ENCODE measurements at places on chromosomes 11 and 22.
A peak's percentile ranks its signal among the peaks of the same experiment; 100 is the strongest.

DNA sequence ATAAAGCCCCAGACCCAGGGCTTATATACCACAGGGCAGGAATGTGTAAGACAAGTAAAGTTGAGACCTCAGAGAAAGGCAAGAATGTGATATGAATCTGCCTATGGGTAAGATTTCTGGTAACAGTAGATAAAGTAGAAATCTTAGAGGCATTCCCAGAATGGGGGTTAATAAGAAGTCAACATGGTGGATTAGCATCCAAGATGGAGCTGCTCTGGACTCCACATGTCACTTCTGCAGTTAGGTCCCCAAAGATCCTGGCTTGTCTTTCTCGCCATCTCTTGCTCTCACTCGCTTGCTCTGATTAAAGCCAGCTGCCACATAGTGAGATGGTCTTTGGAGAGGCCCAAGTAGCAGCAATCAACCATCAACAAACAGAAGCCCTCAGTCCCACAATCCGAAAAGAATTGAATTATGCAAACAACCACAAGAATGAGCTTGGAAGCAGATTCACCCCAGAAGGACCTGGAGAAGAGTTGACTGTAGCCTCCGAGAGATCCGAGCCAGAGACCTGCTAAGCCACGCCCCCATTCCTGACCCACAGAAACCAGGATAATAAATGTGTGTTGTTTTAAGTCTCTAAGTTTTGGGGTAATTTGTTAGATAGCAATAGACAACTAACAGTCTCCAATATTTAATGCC, 5.4 kb upstream of the C11orf86 start:
- DNase-seq = no peak

DNA sequence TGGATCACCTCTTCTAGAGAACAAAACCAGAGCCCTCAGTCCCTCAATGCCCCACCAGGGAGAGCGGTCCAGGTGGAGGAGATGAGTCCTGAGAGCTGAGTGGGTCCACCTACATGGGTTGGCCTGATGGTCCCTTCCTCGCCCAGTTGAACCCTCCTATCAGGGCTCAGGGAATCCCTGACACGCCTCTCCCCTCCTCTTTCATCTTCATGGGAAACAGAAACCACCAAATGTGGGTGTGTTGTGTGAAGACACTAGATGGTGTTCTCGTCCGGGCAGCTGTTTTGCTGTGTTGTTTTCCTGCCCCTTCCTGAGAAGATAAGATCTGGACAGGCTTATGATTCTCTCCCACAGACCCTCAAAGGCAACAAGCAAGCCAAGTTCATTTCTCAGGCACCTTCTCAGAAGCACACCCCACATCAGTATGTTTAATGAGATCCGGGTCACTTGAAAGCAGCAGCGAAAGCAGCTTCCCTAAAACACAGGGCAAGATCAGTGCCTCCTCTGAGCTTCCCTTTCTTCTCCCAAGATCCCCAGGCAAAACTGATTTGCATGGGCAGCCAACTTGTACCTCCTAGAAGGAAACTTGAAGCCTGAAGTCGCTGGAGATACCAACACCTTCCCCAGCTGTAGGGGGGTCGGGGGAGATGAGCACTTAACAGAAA, 35.3 kb upstream of the POU2AF1 start:
- no peak for DNase-seq

GRCh38 chr11:2263724-2264360, 6.5 kb downstream of the ASCL2 start:
- DNase-seq = no peak

GRCh38 chr11:128765571-128766549, 72.0 kb downstream of the FLI1 start:
- DNase-seq = no peak

- no peak for DNase-seq
Observed at GRCh38 chr11:110787680-110788079, 75.4 kb upstream of the ARHGAP20 start.

DNA sequence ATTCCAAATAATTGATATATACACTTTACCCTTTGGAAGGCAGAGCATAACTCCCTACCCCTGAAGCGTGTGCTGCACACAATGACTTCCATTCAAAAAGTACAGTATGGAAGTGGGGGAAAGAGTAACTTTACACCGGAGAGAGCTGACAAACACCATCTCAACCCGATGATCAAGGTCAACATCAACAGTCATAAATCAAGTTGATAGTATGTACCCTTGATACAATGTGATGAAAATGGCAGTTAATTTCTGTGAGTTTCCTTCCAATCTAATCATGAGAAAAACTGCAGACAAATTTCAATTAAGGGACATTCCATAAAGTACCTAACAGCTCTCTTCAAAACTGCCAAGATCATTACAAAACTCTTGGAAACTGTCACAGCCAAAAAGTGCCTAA, 6.0 kb upstream of the DEUP1 start:
- no peak for DNase-seq

- DNase-seq = no peak
Observed at GRCh38 chr22:44661659-44662569, 40.1 kb upstream of the PRR5 start.

GRCh38 chr11:103794262-103794661, 242.2 kb upstream of the DDI1 start:
- DNase-seq = no peak

DNA sequence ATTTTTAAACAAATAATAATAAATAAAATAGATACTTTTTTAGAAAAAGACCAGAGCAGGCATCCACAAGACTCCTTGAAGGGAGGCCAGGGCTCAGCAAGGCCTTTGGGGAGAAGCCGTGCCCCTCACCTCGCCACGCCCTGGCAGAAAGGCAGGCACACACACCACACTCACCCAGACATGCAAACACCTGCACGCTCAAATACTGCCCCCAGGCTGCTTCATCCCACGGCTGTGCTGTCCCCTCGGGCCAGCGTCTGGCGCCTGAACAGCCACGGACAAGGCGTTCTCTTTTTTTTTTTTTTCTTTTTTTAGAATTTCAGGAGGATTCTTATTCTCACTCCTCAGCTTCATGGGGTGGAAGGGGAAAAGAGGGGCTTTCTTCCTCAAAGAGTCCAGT, 1.5 kb downstream of the FADS3 start:
- no peak for DNase-seq

- DNase-seq = no peak
Observed at GRCh38 chr11:132674151-132674550, 858.1 kb downstream of the OPCML start.

GRCh38 chr11:21556926-21557325, 636.0 kb upstream of the ANO5 start:
- DNase-seq = no peak

GRCh38 chr22:30918761-30919160, 49.8 kb downstream of the MORC2 start:
- no peak for DNase-seq

GRCh38 chr22:50339945-50340879, 2.9 kb upstream of the PPP6R2 start:
- peak; percentile 35 for DNase-seq

GRCh38 chr22:32043391-32043790, 330 bp downstream of the SLC5A1 start:
- DNase-seq = no peak

GRCh38 chr11:83881428-83881827, 595.3 kb upstream of the CCDC90B start:
- peak; percentile 0 for DNase-seq

DNA sequence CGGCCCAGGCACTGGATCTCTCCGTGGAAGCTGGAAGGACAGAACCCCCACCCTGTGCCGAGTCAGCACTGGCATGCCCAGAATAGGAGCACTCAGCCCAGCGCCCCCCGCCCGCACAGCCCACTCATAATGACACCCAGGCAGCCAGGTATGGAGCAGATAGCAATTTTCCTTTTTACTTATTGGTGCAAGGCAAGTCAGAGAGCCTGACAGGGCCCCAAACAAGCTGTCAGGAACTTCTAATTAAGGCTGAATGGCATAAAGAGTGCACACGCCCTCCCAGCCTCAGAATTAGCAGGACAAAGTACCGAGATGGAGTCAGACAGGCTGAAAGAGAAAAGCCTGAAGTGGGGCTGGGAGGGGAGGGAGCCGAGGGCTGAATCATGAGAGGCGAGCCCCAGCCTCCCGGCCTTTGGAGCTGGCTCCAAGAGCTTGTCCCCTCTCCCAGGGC, 76.9 kb downstream of the DSCAML1 start:
- peak; percentile 17 for DNase-seq

DNA sequence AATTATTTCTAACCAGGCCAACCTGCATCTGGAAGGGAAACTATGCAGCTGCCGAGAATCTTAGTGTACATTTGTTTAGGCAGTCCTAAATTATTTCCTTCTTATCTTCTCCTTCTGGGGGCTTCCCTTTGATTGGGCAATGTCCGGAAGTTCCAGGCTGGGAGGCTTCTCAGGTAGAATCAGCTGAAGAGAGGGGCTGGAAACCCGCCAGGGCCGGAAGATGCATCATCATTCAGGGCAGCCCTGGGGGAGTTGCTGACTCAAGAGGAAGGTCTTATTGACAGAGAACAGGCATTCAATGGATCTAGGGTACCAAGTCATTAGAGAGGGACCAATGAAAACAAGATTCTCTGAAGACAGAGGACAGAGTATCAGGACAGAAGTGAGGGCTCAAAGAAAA, 150.7 kb downstream of the BLID start:
- DNase-seq = no peak

DNA sequence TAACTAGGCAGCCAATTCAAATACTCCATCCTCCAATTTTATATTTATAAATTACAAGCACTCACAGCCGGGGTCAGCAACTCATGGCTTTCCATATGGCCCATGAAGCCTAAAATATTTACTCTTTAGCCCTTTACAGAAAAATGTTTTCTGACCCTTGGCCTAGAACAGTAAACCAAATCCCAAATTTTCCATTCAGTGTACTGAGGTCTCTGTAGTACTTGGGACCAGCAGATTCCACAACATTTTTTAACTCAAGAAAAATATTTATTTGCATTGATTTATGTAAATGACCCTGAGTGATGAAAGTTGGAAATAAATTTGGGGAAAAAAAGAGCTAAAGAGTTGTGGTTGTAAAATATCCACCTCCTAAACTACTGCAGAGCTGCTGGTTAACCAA, 82.6 kb downstream of the SLC1A2 start:
- DNase-seq = no peak

GRCh38 chr11:11558396-11558795, 63.4 kb downstream of the GALNT18 start:
- DNase-seq = no peak

DNA sequence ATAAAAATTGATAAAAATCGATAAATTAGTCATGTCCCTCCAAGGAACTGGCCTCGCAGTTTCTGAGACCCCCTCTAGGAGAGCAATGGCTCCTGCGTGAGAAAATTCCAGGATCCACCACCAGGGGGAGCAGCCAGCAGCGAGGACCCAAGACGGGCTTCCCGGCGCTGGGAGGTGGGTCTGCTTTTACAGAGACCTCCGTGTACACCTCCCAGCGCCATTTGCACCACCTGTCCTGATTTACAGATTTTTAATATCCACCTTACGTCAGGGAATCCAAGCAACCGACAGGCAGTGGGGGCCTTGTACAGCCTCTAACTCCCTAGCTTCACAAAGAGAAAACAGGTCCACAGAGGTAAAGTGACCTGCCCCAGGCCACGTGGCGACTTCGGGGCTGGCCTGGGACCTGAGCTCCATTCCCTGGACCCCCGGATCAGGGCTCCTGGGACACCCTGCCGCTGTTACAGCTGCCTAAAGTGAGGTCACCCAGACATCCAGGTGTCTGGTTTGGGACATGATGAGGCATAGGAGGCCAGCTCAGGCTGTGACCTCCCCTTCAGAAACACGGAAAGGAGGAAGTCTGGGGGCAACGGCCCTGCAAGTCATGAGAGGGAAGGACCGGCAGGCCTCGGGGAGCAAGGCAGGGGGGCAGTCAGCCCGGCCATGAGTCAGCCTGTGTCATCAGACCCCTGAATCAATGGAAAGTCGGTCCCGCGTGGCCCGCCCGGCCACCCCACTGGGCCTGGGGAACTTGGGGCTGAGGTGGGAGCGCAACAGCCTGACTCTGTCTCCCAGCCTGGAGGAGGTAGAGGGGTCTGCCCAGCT, 3.5 kb downstream of the OSM start:
- peak; percentile 64 for DNase-seq

GRCh38 chr22:44245438-44245837, 64.7 kb downstream of the PARVG start:
- DNase-seq = no peak

DNA sequence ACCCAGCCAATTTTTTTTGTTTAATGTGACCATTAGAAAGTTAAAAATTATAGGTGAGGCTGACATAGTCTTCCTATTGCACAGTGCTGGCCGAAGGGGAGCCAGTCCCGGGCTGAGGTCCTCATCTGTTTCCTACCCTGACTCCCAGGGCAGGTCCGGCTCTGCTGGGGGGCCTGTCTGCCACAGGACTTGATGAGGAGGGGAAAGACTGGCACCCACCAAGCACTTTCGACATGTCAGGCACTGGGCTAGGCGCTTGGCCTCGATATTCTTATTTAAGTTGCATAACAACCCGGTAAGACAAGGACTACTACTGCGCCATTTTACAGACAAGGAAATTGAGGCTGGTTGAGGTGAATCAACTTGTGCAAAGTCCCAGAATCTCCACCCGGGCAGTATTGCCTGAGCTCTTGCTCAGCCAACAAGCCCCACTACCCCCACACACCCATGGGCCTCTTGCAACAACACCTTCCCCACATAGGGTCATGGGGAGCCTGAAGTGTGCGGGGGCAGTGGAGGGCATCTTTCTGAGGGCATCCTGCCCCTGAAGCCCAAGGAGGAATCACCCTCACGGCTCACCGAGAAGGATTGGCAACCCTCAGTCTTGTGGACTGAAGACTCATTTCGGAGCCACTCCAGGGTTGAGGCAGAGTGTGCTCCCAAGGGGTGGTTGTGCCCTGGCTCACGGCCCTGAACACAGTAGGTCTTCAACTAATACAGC, 62.7 kb upstream of the LINC01488 start:
- no peak for DNase-seq

DNA sequence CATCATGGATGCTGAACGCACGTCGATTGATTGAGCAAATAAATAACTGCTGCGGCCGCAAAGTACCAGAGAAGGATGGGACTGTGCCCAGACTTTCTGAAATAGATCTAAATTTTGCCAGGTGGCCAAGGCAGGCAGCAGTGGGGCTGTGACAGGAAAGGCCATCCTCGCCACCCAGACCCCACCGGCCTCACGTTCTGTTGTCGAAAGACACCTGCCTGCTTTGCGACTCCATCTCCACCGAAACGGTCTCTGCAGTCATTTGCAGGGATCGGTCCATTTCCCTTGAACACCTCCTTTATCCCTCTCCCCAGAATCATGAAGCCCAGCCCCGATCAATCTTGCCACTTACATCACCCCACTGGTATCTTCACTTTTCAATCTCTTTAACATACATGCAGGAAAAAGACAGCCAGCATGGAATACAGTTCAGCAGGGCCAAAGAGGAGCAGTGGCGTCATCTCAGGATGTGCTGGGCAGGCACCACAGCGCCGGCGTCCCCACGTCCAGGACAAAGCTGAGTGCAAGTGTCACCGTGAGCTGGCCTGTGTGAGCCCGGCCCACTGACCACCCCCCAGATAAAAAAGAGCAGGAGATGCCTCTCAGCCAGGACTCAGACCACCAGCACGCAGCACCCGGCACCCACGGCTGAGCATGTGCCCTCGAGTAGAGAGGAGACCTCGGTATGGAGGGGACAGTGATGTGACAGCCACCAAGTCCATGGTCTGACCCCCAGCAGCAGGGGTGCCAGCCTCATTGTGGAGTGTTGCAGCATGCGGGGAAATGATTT, 610.3 kb downstream of the TBC1D22A start:
- no peak for DNase-seq
